ENCODE measurements at places on chromosomes 4 and X. TPM values are rescaled to one million over a fixed set of nuclear protein-coding genes. Genes with fewer than 3 reads are reported as not detected.

DNA sequence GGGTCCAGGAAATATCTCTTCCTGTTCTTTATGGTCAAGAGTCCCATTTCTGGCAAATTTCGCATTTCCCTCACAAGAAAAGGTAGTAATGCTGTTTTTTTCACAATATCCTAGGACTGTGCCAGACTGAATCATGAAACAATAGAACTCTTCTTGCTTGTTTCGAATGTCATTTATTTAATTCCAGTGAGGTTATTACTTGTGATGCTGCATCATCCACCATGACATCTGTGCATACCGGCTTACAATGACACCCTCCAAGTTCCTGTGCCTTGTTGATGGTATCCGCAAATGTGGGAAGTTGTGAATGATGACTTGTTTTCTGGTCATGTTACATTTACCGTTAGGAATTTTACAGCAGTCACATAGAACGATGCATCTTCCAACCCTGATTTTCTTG, 42.9 kb upstream of the SPRY1 start:
- no peak for DNase-seq

PCSK1N gene
- total RNA-seq = 20.4 TPM

OPHN1 gene
- 1.2 TPM for total RNA-seq

GRCh38 chr4:139916041-139916440, 237.9 kb downstream of the MAML3 start:
- no peak for DNase-seq

PGAM4 gene
- not detected for total RNA-seq

DNA sequence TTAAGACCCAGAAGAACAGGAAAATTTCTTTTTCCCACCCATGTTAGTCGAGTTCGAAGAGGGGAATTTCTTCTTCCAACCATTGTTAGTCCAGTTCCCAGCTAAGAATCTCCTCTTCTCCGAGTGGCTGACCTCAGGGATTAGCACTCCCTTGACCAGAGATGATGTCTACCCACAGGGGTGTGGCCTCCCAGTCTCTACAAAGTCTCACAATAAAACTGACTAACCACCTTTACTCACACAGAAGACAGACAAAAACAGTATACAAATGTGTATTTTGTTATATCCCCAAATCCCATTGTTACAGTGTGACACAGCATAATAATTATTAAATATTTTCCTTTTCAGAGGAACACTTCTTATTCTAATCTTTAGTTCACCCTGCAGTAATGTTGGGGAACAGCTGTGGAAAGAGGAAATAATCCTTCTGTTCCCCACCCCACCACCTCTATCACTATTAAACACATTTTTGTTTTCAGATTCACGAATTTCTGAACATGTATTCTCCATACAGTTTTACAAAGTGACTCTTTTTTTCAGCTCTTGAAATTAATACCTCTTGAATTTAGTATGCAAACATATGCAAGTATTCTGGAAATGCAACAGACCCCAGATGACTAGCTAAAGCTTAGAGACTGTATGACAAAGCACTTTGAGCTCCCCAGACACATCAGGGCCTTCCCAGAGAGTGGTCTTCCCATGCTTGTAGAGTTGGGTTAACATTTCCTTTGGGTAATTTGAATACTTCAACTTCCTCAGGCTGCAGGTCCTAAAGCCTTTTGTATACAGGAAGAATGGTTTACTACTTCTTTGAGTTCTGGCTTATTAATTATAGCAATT, 62.5 kb upstream of the NFKB1 start:
- no peak for DNase-seq

DNA sequence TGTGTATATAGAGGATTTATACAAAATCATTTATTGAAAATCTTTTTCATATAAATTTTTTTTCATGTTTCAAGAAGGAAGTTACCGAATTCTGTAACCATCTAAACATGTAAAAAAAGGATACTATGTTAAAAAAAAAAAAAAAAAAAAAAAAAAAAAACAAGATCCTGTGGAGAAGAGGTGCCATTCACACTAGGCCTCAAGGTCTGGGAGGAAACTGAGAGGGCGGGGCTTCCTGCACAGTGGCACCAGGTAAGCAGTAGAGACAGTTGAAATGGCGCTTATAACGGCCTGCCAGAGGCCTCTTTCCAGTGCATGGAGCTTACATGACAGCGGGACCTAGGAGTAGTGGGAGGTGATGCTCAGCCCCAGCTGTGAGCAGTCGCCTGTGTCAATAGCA, 17.5 kb downstream of the TRAPPC2 start:
- no peak for DNase-seq

DNA sequence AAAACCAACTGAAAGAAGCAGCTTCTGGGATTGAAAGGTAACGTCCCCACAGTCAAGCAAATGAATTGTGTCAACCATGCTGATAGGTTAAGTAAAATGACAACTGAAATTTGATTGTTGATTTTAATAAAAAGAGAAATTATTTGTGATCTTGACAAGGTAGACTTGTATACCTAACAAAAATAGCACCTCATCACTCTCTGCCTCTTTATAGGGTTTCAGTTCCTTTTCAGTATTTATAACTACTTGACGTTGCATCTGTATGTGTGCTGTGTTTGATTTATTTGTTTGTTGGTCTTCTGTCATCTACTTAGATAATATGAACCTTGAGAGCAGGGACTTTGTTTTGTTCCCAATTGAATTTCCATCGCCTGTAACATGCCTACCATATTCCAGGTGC, 7.9 kb upstream of the PPP3CA start:
- DNase-seq = no peak

NSUN7 gene
- total RNA-seq = 5.6 TPM

DIPK2B gene
- 1.4 TPM for total RNA-seq

SPANXB1 gene
- total RNA-seq = not detected

LRBA gene
- 20.3 TPM for total RNA-seq

DNA sequence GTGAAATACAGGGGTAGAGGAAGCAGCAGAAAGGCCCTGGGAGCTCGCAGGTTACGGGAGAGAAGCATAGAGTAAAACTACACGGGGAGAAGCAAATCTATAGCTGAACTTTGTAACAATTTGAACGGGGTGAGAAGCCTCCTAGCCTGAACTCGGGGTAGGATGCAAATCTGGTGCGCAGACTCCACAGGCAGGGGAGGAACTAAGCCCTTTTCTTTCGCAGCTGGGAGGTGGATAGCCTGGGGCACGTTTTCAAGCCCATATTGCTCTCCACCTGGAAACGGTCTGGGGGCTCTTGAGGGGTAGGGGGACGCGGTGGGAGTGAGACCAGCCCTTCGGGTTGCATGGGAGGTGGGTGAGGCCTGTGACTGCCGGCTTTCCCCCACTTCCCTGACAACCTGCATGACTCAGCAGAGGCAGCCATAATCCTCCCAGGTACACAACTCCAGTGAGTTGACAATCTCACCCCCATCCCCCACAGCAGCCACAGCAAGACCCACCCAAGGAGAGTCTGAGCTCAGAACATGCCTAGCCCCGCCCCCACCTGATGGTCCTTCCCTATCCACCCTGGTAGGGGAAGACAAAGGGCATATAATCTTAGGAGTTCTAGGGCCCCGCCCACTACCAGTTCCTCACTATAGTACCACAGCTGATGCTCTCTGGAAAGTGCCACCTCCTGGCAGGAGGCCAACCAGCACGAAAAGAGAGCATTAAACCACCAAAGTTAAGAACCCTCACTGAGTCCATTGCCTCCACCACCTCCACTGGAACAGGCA, 29.9 kb downstream of the SOWAHB start:
- DNase-seq = no peak

DNA sequence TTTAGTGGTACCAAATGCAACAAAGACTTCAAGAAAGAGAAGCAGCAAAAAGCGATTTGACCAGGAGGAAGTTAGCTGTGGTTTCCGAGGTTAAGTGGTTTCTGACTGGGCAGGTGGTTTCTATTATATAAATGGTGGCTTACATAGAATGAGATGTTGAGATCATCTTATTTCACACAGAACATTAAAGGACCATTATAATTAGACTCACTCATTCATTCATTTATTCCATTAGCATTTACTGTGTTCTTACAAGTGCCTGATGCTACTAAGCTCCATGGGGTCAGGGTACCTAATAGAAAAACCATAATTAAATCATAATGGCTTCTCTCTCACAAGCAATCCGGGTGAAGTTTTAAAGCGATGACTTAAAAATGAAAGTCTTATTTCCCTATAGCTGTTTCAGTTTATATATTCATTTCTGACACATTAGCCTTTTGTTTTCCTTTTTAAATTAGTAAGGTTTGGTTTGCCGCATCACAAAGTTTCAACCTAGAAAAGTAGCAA, 10.6 kb downstream of the TSPAN6 start:
- no peak for DNase-seq

DNA sequence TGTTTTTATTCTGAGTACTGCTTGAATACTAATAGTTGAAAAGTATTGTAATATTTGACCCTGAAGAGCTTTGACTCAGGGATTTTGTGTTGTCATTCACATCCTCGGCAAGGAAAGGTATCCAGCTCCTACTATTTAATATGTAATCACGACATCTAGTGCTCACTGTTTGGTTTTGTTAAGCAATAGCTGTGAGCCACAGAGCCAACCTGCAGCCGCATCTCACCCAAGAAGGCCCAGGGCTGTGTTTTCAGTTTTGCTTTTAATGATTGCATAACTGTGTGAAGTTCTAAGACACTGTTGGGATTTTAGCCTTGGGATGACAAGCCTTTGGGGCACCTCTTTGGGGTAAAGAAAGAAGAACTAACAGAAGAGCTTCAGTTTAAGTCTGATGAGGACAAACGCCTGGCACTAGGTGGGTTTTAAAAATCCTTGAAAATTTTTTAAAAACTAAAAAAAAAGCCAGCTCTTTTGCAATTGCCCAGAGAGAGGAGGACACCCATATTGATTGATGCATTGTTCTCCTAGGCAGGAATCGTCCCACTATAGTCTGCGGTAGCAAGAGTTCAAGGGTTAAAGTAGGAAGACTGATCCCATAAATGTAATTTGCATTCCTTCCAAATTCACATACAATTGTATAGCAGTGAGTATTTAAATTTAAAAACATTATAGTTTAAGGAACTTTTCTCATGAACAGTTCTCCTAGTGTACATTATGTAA, 157.8 kb downstream of the RELL1 start:
- DNase-seq = no peak
